ENCODE measurements at places on chromosomes 5 and 9. TPM values are rescaled to one million over a fixed set of nuclear protein-coding genes. Genes with fewer than 3 reads are reported as not detected.

The THG1L gene
- total RNA-seq, result 33.8 TPM

The PFN3 gene
- total RNA-seq, result not detected

The FYB1 gene
- 109 TPM for total RNA-seq

- DNase-seq, result no peak
Observed at GRCh38 chr9:93167185-93167584, 16.8 kb upstream of the WNK2 start.

DNA sequence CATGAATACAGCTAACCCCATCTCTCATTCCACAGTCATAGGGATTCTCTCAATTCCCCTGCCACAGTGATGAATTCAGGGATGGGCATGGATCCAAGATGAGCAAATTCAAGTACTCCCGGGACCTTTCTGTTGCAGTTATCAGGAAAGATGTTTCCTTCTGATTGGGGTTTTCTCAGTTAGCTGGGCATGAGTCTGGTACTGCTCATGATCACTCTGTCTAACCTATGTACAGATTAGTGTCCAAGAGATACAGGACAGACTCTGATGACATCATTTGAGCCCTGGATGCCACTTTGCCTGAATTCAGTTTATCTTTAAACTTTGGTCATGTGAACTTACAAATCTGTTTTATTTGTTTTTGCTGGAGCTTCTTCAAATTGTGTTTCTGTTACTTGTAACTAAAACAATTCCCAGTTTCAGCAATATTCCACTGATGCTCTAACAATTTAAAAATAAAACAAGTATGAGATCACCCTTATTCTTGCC is 257.7 kb upstream of the KLF9 start:
- no peak for DNase-seq

- DNase-seq, result no peak
Observed at GRCh38 chr5:141778683-141779082, 96.7 kb upstream of the ARAP3 start.

DNA sequence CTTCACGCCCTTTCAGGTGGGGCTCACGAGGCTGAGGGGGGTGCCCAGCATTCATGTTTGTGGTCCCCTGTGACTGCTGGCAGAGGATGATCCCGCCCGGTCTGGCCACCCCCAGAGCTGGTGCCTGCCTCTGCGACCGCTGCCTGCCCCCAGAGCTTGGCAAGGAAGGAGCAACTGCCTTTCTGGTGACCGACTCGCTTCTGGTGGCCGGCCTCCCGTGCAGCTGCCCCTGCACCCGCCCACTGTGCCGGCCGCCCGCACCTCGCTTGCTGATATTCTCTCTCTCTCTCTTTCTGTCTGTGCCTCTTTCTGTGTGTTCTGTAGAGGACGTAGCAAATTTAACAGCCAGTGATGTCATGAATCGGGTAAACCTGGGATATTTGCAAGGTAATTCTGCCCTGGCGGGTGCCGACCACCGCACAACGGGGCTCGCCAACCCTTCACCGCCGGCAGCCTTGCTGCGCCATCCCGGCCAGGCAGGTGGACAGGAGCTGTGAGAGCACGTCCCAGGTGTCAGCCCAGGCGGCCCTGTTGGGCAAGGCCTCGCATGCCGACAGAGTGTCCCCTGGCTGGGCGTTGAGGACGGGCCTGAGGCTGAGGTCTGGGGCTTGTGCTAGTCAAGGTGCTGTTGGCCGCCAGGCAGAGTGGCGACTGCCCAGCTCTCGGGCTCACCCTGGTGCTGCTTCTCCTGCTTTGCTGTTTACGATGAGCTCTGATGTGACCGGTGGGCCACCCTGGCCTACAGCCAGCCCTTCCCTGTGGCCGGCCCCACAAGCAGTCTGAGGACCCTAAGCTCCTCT is 86.0 kb downstream of the KCNT1 start:
- DNase-seq, result no peak

DNA sequence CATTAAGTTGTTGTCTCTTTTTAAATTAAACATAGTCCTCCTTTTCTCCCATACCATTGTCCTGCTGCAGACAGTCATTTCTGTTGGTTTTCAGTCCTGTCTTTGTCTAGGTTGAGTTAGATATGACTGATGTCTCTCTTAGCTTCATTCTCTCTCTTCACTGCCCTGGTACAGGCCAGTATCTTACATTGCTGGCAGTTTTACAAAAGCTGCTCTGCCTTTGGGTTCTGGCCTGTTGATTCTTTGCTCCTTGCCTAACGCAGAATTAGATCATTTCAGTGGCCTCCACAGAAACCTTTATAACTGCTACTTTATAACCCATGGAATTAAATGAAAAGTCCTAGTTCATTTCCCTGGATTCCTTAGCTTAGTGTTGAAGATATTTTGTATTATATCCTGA is 33.7 kb downstream of the GPR21 start:
- DNase-seq, result no peak

DNA sequence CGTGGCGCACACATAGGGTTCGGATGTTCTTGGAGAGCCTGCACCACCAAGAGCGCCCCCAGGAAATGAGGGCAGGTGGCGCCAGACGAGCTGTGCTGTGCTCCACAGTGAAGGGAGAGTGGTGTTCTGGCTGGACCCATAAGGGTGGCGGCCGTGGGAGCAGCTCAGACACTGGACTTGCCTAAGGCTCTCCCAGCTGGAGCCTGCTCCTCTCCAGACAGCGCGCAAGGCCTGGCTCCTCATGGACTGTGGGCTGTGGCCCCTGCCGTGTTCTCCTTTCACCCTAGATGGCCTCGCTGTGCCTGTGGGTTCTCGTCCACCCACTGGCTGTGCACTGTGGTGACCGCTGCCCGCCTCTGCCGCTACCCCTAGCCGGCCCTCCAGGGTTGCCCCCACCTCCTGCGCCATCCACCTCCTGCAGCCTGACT is 92.9 kb downstream of the EHMT1 start:
- no peak for DNase-seq

GRCh38 chr9:134375430-134376385 is 49.5 kb downstream of the RXRA start:
- DNase-seq, result no peak

Measured in activated CD4-positive, alpha-beta T cell treated with anti-CD3 and anti-CD28 coated beads for 36 hours (primary cell).